Right kidney (tissue), 9 donors: ENCODE measurements at places on chromosomes 12 and 14.

- DNase-seq: no peak
These were observed at the start of gene OAS2 for GRCh38 chr12:112978163-112979040. Gene OAS2, plus strand, starts transcription at chr12:112978519. Its CDS starts 90 bp downstream, at chr12:112978609.

- DNase-seq: no peak
These were observed 74.9 kb downstream of the SLC25A47 start for GRCh38 chr14:100398044-100398443.

DNA sequence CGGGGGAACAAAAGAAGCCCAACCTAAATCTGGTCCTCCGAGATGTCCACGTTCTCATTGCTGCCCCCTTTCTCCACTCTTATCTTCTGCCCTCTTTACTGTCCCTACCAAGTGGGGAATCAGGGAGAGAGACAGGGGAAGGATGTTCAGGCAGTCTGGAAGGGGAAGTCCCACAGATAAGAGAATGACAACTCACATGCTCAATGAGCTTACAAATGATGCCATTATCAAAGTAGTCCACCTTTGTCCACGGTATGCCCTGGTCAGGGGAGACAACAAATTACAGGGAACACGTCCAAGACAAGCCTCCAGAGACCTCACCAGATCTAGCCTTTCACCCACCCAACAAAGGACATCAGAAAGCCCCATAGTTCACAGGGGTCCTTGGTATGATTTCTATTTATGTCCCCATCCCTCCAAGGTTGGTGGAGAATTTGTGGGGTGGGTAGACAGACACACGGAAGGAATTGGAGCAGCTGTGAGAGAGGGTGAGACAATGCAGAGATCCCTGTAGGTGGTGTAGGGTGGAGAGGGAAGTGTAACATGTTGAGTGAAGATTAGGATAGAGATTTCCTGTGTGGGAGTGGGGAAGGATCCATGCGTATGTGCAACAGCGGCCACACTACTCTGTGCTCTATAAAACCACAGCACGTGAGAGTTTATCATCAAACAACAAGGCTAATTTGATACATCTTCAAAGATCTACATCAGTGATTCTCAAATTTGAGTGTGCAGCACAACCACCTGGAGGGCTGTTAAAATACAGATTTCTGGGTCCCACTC is 10.7 kb downstream of the MYO1A start:
- DNase-seq: no peak

- DNase-seq: peak; percentile 88
These were observed 809 bp downstream of the PRKD1 start for GRCh38 chr14:29926701-29927375.

DNA sequence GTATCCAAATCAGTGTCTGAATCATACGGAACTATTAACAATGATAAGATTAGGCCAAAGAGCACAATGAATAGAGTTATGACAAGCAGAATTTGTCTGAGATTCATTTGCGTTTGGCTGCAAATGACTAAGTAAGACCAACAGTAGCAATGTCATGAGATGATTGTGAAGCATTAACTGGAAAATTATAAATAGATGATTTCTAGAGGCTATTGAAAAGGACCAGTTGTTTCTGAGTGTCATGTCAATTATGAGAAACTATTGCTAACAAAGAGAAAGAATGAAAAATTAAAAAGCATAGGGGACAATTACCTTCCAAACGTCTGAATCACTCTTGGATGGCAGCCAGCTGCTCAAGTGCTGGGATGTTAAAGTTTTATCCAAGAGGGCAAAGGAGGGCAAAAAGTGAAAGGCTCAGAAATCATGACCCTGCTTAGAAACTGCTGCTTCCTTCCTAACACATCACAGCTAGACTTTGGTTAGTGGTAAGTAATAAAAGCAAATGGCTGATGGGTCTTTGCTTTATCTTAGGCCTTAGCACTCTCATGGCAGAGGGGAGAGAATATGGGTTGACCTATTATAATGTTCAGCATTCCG is 89.0 kb downstream of the AKAP6 start:
- no peak for DNase-seq

- no peak for DNase-seq
These were observed 20.0 kb downstream of the CKAP4 start for GRCh38 chr12:106227641-106228319.

DNA sequence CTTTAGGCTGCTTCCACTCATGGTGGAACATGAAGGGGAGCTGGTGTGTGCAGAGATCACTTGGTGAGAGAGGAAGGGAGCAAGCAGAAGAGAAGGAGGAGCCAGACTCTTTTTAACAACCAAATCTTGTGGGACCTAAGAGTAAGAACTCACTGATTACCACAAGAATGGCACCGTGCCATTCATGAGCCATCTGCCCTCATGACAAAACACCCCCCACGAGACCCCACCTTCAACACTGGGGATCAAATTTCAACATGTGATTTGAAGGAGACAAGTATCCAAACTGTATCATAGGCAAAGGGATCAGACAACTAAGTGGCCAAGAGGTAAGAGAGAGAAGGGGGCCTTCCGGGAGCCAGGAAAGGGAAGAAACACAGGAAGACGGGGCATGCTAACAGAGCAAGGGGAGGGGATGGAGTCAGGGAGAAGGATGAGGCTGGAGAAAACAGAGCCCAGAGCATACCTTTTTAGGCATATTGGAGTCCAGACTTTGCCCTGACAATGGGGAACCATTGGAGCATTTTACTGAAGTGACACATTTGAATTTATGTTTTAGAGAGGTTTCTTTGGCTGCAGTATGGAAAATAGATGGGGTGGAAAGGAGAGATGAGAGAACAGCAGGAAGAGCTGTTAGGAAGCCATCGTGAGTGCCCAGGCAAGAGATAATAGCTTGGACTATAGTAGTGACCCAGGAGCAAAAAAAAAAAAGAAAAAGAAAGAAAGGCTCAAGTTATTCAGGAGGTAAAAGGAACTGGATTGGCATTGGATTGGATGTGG is 204.4 kb upstream of the NUDT4 start:
- no peak for DNase-seq

DNA sequence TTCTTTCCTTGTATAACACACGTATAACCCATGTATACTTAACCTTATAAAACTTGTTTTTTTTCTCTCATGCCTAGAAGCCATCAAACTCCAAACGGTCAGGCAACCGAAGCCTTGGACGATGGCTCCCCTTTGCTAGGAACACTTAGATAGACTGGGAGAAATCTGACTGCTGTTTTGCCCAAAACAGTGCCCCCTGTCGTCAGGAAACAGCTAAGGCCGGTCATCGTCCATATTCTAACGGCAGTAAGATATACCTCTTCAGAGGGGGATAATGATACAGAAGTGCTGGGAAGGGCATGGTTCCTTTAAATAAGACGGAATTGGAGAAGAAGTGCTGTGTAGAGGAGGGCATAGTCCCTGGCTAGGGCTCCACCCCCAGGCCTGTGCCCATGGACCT is 130.5 kb downstream of the SLC41A2 start:
- DNase-seq: no peak

GRCh38 chr14:89455412-89455811 is 38.4 kb upstream of the FOXN3 start:
- no peak for DNase-seq

- DNase-seq: peak; percentile 4
These were observed 41.6 kb upstream of the CSRP2 start for GRCh38 chr12:76920172-76921099.

DNA sequence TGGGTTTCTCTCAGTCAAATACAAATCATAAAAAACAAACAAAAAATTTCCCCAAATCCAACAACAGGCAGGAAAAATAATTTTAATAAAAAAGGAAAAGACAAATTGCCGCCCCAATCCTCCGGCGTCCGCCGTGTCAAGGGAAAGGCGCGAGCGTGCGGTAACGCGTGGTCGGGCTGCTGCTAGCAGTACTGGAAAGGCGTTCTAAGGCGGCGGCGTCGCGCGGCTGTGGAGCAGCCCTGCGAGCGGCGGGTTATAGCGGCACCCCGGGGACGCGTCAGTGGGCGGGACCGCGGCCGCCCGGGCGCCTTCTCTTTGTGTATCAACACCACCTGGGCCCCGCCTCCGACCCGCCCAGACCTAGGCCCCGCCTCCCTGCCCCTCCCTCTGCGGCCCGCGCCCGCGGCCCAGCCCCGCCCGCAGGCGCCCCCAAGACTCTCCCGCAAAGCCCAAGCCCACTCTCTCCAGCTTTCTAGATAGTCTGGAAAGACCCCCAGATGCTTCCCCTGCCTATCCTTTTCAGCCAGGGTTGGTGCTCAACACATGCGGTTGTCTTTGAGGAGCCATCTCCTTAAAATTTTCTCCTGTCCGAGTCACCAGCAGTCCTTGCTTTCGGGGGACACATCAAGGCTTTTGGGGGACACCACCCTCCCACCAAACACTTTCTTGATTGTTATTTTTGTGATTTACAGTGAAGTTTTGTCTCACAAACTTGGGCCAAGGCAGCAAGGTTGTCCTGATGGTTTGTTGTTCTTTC is at the start of gene SLC38A2:
SLC38A2 (minus strand) TSS at position 230 of the 757 bp plus-strand sequence. CDS start 1,480 bp downstream, outside the sequence.
- peak; percentile 91 for DNase-seq

- DNase-seq: no peak
These were observed at the start of gene OR6C2 for GRCh38 chr12:55443776-55444175. Gene OR6C2, plus strand, starts transcription at chr12:55444076. Its CDS starts 8,138 bp downstream, at chr12:55452214.

DNA sequence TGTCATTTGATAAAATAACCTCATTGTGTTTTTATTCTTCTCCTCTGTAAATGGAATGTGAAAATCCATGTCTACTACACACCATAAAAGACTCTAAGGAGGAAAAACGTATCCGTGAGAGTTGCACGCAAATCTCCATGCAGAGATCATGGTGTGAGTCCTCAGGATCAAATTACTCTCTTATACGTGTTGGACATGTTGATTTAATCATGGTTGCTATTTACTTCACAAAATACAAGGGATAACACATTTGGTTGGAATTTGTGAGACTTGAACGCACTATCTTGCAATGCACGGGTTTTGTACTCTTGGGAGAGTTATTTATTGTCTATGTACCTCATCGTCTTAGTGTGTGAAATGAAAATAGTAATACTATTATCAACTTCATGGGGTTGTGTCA is 128.0 kb upstream of the RASSF8 start:
- DNase-seq: no peak

DNA sequence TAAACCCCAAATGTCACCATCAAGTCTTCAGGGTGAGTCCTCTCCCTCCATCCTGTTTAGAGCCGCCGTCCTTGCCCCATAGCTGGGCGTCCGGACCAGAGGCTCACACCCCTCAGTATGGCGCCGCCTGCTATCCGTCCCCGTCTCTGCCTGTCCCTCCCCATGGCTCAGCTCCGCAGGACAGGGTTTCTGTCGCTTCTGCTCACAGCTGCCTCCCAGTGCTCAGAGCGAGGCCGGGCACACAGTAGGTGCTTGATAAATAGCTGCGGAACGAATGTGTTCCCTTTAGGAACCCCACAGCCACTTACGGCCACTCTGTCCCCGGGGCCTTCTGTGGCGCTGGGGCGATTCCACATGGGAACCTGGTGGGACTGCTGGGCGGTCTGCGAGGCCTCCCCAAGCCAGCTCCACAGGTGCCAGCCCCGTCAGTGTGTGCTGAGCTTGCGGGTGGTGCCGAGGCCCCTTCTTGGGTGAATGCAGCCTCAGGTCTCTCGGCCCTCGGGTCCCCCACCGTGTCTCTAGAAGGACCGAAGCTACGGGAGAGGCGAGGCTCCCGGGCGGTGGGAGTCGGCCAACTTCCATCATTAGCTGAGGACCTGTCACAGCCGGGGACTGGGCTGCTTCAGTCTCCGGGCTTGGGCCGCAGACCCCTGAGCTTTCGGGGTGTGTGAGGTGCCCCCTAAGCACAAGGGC is 63.0 kb downstream of the NOC4L start:
- DNase-seq: no peak

DNA sequence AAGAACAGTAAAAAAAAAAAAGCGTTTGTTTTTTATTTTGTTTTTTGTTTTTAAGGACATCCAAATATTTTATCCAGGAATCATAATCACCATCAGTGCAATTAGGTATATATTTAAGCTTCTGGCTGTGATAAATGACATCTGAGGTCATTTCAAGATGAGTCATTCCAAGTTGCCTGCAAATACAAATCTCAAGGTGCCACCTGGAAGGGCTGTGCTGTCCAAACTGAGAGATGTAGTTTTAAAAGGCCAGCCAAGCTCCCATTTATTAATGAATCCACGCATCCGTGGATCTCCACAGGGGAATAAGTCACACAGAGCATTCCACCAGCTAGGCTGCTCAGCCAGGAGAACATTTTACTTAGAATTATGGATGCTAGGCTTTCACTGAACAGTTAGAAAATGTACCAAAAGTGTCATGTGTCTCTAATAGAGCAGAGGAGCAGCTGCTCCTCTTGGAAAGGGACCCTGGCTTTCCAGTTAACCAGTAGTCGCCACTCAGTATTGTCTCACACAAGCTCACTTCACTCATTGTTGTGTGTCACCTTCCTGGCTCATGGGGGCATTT is 1151.4 kb upstream of the TMEM132C start:
- DNase-seq: no peak

DNA sequence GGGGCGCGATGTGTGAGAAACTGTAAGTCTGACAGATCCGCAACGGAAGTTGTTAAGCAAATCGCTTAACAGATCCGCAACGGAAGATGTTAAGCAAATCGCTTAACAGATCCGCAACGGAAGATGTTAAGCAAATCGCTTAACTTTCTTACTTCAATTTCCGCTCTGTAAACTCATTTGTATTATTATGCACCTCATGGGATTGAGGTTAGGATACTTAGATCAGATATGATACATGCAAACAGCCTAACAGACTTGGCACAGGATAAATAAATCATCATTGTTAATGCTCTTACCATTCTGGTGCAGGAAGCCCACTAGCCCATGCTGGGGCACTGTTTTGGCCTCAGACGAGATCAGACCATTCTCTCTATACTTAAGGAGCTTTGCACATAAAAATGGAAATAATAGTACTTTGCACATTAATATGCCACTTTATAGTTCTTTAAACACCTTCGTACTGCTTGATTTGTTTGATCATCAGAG is 399 bp downstream of the NCAPD2 start:
- DNase-seq: peak; percentile 16

GRCh38 chr14:77618381-77618970 is 2.0 kb upstream of the SPTLC2 start:
- no peak for DNase-seq

- DNase-seq: no peak
These were observed 18.7 kb upstream of the CDCA4 start for GRCh38 chr14:105039458-105040205.

GRCh38 chr12:116366456-116366776 is 88.9 kb upstream of the MED13L start:
- DNase-seq: no peak

DNA sequence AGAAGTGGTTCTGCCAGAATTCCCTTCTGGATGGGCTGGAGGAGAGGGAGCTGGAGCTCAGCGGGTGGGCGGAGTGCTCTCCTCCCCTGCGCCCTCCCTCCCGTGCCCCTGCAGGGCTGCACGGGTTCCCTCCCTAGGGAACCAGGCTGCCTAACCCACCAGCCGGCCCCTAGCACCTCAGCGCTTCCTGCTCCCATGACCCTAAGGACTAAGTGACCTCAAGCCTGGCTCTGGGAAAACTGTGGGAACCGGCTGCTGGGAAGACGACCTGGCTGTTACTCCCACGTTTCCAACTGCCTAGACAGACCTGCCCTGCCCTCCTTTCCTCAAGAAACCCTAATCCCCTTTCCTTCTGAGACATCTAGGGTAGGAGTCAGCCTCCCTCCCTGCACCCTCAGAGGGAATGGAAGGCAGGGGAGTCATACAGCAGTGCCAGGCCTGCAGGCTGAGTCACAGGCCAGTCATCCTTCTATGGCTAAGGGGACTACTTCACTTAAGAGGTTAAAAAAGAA is 31.5 kb downstream of the SLC6A12 start:
- DNase-seq: no peak

GRCh38 chr14:51951656-51952055 is 37.7 kb upstream of the RTRAF start:
- DNase-seq: no peak

GRCh38 chr12:61521258-61521657 is 738.9 kb upstream of the USP15 start:
- no peak for DNase-seq

GRCh38 chr14:69068744-69069421 is 84.0 kb downstream of the DCAF5 start:
- DNase-seq: no peak

GRCh38 chr14:75880512-75880911 is 101.3 kb downstream of the TGFB3 start:
- DNase-seq: no peak
